Stromal cell of bone marrow (primary cell): ENCODE measurements at places on chromosomes 2 and 18.

- DNase-seq: no peak
Measured at GRCh38 chr2:176405477-176405876, 136.2 kb downstream of the MTX2 start.

- DNase-seq: no peak
Measured at GRCh38 chr2:241795021-241795999, 13.7 kb upstream of the NEU4 start.

DNA sequence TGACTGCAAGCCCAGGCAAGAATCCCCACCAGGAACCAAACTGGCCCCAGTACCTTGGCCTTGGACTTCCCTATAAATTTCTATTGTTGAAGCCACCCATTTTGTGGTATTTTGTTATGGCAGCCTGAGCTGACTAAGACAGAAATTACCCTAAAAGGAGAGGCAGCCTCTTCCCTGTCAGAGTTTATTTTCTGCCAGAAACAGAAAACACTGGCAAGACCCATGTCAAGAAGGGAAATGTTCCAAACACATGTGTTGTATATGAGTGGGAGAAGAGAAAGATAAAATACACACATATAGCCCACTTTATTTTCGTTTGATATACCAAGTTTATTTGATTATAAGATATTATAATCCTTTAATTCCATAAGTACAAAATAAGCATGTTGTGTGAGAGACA lies 225.1 kb upstream of the FSHR start:
- DNase-seq: no peak

DNA sequence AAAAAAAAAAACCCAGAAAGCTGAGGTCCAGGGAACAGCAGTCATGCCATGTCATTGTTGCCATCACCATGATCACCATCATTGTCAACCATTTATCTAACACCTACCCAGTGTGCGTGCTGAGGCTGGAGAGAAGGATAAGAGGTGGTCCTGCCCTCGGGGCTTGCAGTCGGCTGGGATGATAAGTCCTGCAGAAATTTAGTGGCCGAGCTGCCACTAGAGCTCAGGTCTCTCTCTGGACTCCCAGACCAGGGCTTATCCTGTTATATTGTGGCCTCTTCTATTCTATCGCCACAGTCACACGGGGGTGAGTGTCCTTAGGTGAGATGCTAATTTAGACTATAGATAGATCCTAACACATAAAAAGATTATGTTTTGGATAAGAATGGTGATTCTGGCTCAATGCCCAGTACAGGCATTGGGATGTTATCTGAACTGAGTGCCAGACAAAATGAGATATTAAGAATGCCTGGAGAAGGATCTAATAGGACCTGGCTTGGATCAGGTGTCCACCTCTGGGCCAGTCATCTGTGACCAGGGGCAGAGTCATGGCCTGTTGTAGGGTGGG lies 43.2 kb upstream of the YWHAQ start:
- DNase-seq: no peak

- no peak for DNase-seq
Measured at GRCh38 chr18:48934723-48935432, 15.9 kb downstream of the SMAD7 start.
